ENCODE measurements at places on chromosomes 6 and 20. TPM values are rescaled to one million over a fixed set of nuclear protein-coding genes. Genes with fewer than 3 reads are reported as not detected.

The EBF4 gene
- 0.16 TPM for total RNA-seq

The MOXD1 gene
- 71.6 TPM for total RNA-seq

The WASF1 gene
- 2.5 TPM for total RNA-seq

The PACSIN1 gene
- total RNA-seq: not detected

The SOX4 gene
- total RNA-seq: 32.0 TPM

Measured in bronchial smooth muscle cell (primary cell).